ENCODE measurements at places on chromosomes 11 and 22.

DNA sequence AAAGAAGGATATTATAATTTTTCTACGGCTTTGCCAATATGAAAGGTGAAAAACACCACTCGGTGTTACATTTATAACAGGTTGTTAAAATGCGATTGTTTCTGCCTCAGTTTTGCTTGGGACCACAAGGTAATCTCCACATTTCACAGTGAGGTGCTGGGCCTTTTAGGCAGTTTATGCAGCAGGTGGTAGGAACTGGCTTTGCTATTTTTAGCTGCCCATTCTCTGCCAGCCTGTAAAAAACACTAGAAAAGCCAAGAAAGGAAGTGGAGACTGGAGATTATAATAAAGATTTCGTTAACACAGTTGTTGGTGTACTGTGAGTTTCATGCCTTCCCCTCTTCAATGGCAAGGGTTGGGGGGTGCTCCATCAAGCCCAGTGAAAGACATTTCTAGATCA is 8.0 kb upstream of the MRPL16 start:
- no peak for DNase-seq

- DNase-seq, result no peak
Observed at GRCh38 chr11:111452817-111453552, 59.2 kb downstream of the BTG4 start.

GRCh38 chr11:21412652-21413383 is 743.4 kb downstream of the NELL1 start:
- no peak for DNase-seq

DNA sequence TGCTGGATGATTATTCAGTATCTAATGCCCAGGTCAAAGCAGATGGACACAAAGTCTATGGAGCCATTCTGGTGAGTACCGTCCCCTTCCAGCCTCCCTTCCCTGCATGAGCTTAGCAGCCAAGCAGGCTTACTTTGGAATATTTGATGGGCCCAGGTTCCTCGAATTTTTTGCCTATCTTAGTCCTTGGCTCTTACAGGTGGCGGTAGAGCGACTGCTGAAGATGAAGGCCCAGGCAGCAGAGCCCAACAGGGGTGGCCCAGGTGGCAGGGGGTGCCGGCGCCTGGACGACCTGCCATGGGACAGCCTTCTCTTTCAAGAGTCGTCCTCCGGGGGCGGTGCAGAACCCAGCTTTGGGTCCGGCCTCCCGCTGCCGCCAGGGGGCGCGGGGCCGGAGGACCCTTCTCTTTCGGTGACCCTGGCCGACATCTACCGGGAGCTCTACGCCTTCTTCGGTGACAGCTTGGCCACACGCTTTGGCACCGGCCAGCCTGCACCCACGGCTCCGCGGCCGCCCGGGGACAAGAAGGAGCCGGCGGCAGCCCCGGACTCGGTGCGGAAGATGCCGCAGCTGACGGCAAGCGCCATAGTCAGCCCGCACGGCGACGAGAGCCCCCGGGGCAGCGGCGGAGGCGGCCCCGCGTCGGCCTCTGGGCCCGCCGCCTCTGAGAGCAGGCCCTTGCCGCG is 741 bp upstream of the TMEM179B start:
- DNase-seq, result peak; percentile 91

GRCh38 chr11:123191939-123192338 is 3.1 kb downstream of the CLMP start:
- no peak for DNase-seq

- DNase-seq, result no peak
Observed at GRCh38 chr22:27638329-27639233, 163.0 kb downstream of the MN1 start.

DNA sequence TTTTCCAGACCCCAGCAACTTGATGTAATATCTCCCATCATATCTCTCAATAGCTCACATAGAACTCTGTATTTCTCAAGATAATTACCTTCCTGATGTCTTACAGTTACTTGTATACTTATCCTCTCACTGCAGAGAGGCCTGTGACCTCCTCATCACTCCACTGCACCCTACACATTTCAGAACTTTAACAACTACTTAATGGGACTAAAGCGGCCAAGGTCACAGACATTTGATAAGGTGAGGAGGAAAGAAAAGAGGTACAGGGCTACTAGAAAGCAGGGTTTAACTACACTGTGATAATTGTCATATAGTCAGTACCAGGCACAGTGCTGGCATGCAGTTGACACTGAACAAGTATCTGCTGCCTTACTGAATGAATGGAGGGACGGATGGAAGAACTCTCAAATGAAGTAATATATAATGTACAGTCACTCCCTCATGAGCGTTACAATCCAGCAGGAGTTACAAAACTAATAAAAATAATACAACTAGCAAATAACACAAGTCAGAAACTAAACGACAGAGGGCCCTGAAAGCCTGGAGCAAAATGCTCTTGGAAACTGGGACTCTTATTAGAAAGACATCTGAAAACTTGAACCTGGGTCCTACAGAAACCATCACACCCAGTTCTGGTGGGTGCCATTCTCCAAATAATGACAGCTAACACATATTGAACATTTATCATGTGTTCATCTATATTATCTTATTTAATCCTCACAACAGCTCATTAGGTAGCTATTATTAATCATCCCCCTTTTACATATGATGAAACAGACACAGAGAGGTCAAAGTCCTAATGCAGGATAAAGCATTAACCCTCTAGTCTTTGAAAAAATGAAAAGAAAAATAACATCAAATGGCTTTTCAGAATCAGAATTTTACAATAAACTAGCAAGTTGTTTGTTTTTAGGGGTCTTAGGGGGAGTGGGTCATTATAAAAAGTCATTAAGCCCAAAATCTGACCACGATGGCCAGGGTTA is 14.3 kb downstream of the PI4KA start:
- DNase-seq, result no peak

GRCh38 chr11:986270-986951 is 50.1 kb downstream of the MUC6 start:
- no peak for DNase-seq

DNA sequence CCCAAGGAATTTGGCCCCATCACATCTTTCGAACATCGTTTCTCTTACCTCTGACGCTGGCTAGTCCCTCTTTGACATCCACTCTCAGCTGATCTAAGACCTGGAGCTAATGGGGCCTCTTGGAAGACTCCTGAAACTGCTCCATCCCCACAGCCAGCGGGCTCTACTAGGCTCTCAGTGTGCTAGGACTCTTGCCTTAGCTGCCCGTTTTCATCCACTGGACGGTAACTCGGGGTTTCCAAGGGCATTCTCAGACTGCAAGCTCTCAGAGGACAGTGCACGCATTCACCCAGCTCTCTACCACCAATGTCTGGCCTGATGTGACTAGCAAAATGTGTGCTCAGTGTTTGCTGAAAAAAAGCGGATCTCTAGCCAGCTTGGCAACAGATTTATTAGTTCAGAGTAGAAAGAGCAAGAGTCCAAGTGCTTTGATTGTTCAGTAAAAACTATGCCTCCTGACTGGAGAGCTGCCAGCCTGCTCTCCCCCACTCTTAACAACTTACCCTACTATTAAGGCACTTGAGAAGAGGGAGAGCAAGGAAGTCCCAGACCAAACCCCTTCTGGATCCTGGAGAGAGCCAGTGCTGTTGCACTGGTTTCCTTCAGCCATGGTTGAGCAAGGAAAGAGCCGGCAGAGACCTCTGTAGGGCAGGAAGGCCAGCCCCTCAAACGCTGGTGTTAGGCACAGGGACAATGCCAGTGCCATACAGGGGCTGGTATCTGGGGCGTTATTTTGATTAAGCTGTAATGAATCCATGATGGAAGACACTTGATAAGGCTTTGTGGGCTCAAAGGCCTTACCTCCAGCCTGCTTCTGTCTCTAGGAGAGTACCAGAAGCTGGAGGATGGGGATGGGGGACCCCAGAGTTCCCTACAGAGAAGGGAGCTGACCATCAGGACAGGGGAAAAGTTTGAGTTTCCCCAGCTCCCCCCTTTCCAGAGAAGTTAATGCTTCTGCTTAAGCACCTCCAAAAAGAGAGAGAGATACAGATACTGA is 9.2 kb downstream of the RELA start:
- DNase-seq, result no peak

GRCh38 chr11:60175860-60176275 is 7.0 kb downstream of the MS4A6A start:
- DNase-seq, result no peak

GRCh38 chr11:103055221-103055890 is 36.6 kb downstream of the DCUN1D5 start:
- peak; percentile 43 for DNase-seq

GRCh38 chr11:70046089-70046488 is 32.0 kb upstream of the ANO1 start:
- DNase-seq, result no peak

DNA sequence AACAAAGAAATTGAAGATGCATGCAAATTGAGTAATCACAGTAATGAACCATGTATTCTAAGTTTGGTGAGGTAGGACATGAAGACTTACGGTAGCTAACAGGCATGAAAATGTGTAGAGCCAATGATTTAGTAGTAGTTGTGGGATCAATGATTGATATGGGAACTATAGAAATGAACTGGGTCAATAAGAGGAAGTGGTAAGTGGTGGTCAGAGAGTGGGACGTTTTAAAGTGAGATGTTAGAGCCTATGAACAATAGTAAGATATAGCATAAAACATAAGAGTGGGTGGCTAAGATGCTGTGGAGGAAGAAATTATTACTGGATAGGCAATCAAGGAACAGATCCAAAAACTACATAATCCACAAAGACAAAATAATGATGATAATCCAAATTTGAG is 45.0 kb downstream of the DLG2 start:
- no peak for DNase-seq

DNA sequence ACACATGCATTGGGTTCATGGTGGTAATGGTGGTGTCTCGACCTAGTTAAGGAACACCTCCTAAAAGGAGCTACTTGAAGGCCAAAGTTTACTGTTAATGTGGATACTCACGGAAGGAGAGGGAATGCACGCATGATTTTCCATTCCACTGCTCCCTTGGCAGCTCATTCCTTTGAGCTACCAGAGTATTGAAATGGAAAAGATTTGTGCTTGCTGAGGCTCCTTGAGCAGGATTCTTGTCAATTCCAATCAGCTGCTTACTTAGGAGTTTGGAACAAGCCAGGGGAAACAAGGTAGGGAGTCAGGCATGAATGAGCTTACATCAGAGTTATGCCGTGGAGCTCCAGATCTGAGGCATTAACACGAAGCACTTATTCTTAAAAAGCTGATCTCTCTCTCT is 108.8 kb downstream of the GRIA4 start:
- DNase-seq, result no peak

GRCh38 chr11:85725510-85726258 is 39.7 kb upstream of the CCDC89 start:
- DNase-seq, result no peak

DNA sequence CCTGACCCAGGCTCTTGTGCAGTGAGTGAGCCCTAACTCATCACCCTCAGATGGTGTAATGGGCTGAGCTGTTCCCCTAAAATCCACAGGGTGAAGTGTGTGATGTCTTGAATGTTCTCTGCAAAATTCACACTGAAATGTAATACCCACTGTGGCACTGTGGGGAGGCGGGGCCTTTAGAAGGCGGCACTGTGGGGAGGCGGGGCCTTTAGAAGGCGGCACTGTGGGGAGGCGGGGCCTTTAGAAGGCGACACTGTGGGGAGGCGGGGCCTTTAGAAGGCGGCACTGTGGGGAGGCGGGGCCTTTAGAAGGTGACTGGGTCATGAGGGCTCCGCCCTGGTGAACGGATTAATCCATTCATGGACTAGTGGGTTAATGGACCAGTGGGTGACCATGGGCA is 33.0 kb downstream of the CHID1 start:
- peak; percentile 79 for DNase-seq

GRCh38 chr11:405323-405953 is 9.4 kb downstream of the SIGIRR start:
- no peak for DNase-seq

DNA sequence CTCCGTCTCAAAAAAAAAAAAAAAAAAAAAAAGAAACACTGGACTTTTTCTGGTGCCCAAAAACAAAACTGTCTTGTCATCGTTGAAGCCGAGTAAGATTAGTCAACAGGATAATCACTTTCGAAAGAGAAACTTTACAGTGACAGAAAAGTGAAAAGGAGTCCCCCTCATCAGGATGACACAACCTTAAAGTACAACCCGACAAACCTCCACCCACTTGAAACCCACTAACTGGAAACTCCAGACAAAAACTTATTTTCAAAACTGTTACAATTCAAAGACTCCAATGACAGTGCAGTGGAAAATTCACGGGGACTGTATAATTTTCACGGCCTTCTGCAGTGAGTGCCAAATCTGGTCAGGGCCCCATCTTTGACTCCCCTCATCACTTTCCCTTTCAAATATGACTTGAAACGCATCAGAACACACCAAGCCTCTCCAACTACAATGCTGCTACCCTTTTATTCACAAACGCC is 1.3 kb downstream of the DENND5A start:
- DNase-seq, result no peak

GRCh38 chr11:133649040-133649439 is 116.7 kb upstream of the OPCML start:
- DNase-seq, result no peak

GRCh38 chr11:9858822-9859221 is 194.9 kb downstream of the SWAP70 start:
- DNase-seq, result no peak

DNA sequence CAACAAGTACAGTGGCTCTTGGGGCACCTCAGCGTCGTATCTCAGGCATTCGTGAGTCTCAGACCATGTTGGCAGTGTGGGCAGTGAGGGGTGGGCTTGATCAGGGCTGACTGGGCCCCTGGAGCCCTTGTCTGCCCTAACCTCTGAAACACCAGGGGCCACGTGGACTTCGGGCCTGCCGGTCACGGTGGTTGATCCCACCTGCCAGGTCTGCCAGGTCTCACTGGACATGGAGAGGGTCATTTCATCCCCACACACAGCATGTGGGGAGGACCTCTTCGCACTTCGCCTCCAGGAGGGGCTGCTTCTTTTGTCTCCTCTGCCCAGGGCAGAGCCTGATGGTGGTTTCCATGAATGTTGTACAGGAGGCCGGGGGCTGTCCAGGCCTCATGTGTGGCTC is 77.1 kb downstream of the MPPED1 start:
- DNase-seq, result no peak

GRCh38 chr22:24593836-24594568 is 1.1 kb upstream of the LRRC75B start:
- no peak for DNase-seq

GRCh38 chr11:776561-777287 is 563 bp downstream of the GATD1 start:
- DNase-seq, result peak; percentile 23

- no peak for DNase-seq
Observed at GRCh38 chr11:71173709-71174108, 78.7 kb downstream of the SHANK2 start.

GRCh38 chr11:132094598-132094997 is 724.2 kb downstream of the NTM start:
- no peak for DNase-seq

- no peak for DNase-seq
Observed at GRCh38 chr11:120236169-120237107, 3.5 kb upstream of the POU2F3 start.
